PC-3 (cell line): ENCODE measurements at places on chromosomes 7 and 10. TPM values are rescaled to one million over a fixed set of nuclear protein-coding genes. Genes with fewer than 3 reads are reported as not detected.

GRCh38 chr10:90718182-90718581 is 139.7 kb downstream of the HTR7 start:
- H3K27ac ChIP-seq, result no peak overlapping the region
- H3K27me3 ChIP-seq, result no peaks in the 10 kb centered on the region
- no peaks in the 10 kb centered on the region for H3K36me3 ChIP-seq
- peak; percentile 25 for DNase-seq

DNA sequence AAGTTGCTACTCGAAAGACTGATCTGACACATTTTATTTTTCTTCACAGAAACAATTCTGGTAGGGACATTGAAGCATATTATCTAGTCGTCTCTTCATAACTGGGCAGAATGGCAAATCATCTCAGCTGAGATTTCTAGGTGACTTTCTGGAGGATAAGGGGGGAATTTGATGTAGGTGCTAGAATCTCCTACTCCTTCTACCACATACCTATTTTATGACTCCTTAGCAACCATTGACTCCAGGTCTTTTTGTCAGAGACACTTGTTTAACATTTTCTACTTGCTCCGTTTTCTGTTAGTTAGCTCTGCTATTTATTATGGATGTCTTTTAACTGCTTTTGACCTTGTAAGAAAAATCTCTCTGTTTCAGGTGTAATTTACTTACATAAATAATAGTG is 380.9 kb upstream of the SEMA3C start:
- H3K4me3 ChIP-seq, result no peak overlapping the region
- DNase-seq, result no peak
- peak overlapping the region; percentile 49 for H3K27ac ChIP-seq
- no peaks in the 10 kb centered on the region for H3K36me3 ChIP-seq
- peaks cover 29% of the 10 kb centered on the region for H3K4me1 ChIP-seq

- H3K4me3 ChIP-seq, result no peak overlapping the region
- H3K27me3 ChIP-seq, result no peaks in the 10 kb centered on the region
- H3K27ac ChIP-seq, result no peak overlapping the region
These were observed 1.1 kb downstream of the EFCAB10 start for GRCh38 chr7:105580022-105580740.

The STK17A gene
- total RNA-seq, result 75.4 and 82.5 TPM in 2 replicates
